ENCODE measurements at places on chromosomes 11 and 22.
A peak's percentile ranks its signal among the peaks of the same experiment; 100 is the strongest.

DNA sequence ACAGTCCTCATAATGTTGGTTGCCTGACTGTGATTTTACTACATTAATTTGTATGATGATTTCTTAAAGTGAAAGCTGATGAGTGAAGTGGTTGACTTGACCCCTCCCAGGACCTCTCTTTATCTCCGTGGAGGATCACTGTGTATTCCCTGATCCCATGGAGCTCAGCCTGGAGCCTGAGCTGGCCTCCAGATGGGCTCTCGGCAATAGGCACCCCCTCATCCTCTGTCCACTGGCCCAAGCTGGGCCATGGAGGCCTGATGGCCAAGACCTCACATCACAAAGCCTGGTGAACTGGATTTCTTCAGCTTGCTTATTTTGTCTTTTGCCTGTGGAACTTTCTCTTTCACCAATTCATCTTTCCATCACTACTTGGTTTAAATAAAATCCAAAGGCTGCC lies 75.2 kb downstream of the WNT11 start:
- DNase-seq: no peak

GRCh38 chr11:36270701-36271100 lies 18.5 kb downstream of the COMMD9 start:
- DNase-seq: no peak

DNA sequence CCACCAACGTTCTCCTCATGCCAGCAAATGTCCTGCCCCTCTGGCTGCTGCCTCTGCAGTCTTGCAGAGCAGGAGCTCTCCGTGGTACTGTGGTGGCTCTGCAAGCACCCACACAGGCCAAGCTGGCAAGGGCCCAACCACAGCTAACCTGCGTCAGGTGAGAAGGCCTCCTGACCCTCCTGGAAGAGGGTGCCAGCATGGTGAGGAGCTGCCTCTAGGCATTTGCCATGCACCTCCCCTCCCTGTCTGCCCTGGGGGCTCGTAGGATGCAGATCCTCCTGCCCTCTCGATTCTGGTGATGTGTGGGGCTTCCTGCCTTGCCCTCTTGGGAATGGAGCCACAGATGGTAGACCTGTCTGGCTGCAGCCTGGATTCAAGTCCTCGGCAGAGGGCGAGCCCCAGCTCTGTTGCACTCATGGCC lies 1408.8 kb downstream of the TBC1D22A start:
- DNase-seq: no peak

- DNase-seq: no peak
These were observed 19.9 kb upstream of the ME3 start for GRCh38 chr11:86692317-86692716.

DNA sequence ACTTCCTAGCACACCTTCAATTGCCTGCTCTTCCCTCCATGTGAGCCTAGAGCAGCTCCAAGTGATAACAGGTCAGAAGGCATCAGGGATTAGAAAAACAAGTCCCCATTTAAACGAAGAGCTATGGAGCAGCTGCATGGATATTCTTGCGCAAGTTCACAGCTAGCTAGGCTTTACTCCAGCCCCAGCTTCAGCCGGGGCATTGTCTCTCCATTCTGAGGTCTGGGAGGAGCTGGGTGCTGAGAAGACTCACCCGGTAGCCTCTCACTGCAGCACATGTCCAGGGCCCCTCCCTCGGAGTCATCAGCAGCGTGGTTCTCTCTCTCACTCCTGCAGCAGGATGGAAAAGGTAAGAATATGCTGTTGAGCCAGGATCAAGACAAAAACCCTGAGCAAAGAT lies 26.0 kb downstream of the PTPN5 start:
- no peak for DNase-seq

- DNase-seq: no peak
These were observed 2.2 kb downstream of the SLC35C1 start for GRCh38 chr11:45806937-45807791.

GRCh38 chr22:30662040-30662439 lies 5.6 kb downstream of the DUSP18 start:
- no peak for DNase-seq

- DNase-seq: peak; percentile 78
These were observed 1.4 kb upstream of the NEAT1 start for GRCh38 chr11:65420979-65421793.

DNA sequence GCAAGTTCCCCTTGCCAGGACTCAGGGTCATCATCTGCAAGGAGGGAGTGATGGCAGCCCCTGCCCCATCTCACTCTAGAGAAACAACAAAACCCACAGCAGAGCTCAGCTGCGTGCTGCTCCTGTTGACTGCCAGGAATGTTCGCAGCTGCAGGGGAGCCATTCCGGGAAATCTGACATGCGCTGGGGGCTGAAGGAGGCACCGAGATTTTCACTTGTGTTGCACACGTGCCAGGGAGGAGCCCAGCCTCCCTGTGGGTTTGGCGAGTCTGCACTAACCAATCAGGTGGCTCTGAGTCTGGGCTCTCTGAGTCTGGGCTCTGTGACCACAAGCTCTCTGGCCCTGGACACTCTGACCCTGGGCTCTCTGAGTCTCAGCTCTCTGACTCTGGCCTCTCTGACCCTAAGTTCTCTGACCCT lies 10.5 kb downstream of the FGF3 start:
- no peak for DNase-seq

GRCh38 chr11:57240757-57241156 lies 3.7 kb upstream of the APLNR start:
- DNase-seq: no peak

GRCh38 chr11:28086569-28086968 lies 21.4 kb downstream of the KIF18A start:
- no peak for DNase-seq

- no peak for DNase-seq
These were observed 4.3 kb downstream of the IL2RB start for GRCh38 chr22:37145180-37146050.

DNA sequence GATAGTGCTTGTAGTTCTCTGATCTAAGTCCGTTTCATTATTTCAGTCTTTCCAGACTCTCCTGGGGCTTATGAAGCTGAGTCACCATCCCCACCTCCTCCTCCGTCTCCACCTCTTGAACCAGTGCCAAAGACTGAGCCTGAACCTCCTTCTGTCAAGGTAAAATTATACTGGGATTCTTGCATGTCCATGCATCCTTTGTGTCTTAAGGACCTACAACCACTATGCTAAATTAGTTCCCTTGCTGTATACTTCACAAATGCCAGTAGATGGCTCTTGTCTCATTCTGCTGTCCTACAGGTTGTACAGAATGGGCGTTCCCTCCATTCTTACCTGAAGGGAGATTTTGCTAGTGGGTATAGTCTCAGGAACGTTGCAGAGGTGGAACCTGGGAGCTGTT lies 42.2 kb downstream of the POLD3 start:
- DNase-seq: no peak

GRCh38 chr22:29205594-29206371 lies at the start of gene EMID1:
TSS of gene EMID1 (plus strand) at chr22:29205896. CDS start at chr22:29206039, 143 bp downstream.
- DNase-seq: peak; percentile 22

DNA sequence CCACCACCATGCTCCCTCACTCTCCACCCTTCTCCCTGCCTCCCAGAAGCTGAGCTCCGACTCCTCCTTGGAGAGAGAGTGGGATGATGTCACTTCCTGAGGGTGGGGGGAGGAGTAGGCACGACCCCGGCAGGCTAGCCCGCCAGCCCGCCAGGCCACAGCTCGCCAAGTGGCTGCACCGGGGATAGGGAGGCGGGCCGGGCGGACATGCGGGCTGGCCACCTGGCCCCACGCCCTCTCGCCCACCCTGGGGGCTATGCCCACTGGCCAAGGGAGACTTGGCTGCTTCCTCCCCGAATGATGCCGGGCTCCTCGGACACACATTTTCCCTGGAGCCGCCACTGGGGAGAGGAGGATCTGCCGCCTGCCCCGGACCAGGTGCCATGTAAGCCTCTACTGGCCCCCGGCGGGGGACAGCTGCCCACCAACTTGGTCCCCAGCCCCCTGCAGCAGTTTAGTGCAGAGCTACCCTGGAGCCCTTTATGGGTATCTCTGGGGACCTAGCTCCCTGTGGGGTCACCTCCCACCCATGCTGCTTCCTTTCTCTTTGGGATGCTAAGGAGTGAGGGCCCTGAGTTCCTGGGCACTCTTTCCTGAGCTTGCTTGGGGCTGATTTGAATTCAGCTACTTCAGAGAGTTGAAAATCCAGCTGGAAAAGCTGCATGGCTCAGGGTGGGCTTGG lies 33.7 kb upstream of the MYRF start:
- DNase-seq: no peak

GRCh38 chr22:41808400-41808799 lies 7.9 kb downstream of the CCDC134 start:
- no peak for DNase-seq

DNA sequence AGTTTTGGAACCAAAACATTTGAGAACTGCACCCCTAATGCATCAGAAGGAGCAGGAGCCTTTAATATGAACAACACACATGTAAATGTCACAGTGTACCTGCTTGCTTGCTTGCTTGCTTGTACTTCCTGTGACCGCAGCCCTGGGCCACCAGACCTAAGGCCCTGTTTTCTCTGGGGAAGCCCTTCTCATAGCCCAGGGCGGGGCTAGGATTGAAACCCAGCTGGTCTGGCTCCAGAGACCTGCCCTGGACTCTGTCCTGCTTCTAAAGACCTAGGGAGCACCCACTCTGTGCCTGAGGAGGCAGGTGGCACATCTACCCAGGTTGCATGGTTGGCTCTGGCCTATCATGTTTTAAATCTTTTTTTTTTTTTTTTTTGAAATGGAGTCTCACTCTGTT lies 7.6 kb upstream of the MCM5 start:
- DNase-seq: no peak

GRCh38 chr11:78166855-78167469 lies 21.5 kb downstream of the KCTD21 start:
- DNase-seq: no peak

GRCh38 chr11:114098927-114099326 lies 39.4 kb downstream of the ZBTB16 start:
- DNase-seq: no peak

DNA sequence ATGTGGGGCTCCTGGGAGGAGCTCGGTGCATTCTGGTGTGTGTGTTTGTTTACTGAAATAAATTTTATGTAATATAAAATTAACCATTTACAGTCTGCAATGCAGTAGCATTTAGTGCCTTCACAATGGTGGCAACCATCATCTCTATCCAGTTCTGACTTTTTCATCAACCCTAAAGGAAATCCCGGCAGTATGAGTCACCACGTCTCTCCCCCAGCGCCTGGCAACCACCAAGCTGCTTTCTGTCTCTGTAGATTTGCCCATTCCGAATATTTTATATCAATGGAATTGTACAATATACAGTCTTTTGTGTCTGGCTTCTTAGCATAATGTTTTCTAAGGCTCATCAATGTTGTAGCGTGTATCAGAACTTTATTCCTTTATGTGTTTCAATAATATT lies 300.5 kb downstream of the MIAT start:
- no peak for DNase-seq

- peak; percentile 67 for DNase-seq
These were observed 12.3 kb downstream of the STARD10 start for GRCh38 chr11:72781313-72782080.

DNA sequence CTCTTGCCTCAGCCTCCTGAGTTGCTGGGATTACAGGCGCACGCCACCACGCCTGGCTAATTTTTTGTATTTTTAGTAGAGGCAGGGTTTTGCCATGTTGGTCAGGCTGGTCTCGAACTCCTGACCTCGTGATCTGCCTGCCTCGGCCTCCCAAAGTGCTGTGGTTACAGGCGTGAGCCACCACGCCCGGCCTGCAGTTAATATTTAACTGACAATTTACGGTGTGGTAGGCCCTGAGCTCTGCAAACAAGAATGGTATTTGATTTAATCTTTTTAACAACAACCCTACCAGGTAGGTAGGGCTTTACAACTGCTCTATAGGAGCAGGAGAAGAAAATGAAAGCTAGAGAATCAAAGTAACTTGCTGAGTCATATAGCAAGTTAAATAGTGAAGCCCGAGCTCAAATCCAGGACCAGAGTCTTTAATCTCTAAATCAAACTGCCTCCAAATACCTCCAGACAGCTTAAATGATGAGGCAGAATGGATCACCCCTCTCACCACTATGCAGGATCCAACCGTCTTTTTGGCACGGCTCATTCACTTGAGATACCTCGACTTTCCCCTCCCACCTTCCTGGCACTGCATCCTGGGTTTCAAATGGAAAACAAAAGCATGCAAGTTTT lies 9.4 kb downstream of the UEVLD start:
- DNase-seq: no peak

DNA sequence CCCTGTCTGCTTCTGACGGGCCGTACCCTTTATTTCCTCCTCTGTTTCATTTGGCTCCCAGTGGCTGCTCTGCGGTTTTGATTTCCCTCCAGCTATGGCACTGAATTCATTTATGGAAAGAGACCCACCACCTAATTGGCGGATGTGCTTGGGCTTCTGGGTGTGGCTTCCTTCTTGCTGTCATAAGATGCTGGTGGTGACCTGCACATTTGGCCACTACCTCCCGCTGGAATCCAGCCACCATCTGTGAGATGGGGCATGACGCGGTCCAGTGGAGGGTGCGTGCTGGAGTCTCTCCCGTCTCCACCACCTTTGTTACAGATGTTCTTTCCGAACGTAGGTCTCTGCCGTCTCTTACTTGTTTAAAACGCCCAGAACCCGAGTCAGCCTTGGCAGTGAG lies 47.7 kb upstream of the FADD start:
- DNase-seq: no peak

- DNase-seq: no peak
These were observed 574.3 kb downstream of the NTM start for GRCh38 chr11:131944736-131945135.
